SK-N-SH treated with all-trans-retinoic acid at 6 μM for 48 hours (cell line): ENCODE measurements at places on chromosomes 7 and 10.

DNA sequence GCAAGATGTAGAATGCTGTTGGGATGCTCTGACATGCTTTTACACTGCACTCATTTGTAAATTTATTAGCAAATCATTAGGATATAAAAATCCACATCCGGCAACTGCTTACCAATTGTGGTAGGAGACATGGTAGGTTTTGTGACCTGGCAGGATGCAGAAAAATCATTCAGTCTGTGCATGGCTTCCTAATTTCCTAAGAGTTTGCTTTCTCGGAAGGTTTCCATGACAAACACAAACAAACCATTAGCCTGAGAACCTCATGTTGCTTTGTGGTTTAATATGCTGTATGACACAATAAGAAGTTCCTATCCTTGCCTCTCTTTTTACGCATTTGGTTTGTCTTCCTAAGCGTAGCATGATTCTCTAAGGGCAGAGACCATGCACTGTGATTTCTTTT, 14.7 kb upstream of the LMBR1 start:
- no peak for ATAC-seq

GRCh38 chr7:103918631-103919271, 70.7 kb downstream of the RELN start:
- ATAC-seq: no peak

- no peak for ATAC-seq
These were observed 222.2 kb upstream of the CXCL12 start for GRCh38 chr10:44607116-44607515.

DNA sequence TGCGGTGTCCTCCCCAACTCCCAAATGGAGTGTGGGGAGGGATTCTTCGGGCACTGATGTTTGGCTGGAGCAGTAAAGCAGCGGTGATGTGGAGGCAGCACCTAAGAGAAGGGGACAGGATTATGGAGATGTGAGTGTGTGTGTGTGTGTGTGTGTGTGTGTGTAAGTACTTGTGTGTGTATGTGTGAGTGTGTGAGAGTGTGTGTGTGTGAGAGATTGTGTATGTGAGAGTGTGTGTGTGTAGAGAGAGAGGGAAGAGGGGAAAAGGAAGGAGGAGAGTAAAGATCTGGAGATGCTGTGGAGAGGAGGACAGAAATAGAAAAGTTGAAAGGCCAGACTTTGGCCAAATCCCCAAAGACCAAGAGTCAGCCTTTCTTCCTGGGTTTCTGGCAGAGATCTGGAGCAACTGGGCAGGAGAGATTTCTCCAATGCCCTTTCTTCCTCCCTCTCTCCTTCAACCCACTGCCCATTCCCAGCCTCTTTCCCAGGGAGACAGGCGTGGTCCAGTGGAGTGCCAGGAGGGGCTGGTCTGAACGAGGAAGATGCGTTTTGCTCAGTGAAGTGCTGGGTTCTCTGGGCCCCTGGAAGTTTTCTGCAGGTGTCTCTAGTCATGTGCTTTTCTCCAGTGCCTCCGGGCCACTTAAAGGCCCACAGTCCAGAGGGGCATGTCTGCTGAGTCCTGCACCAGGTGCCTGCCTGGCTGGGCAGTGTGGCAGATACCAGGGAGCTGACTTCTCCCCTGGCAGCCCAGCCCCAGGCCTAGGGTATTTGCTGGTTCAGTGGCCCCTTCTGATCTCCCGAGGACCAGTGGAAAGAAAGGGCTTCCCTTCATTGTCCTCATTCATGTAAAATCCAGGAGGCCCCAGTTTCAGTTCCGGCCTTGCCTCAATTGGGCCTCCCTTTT, 60.5 kb downstream of the HK1 start:
- peak; percentile 20; the same call in 2 of the 3 replicates for ATAC-seq

GRCh38 chr10:78413076-78414055, 379.7 kb downstream of the RPS24 start:
- no peak for ATAC-seq

DNA sequence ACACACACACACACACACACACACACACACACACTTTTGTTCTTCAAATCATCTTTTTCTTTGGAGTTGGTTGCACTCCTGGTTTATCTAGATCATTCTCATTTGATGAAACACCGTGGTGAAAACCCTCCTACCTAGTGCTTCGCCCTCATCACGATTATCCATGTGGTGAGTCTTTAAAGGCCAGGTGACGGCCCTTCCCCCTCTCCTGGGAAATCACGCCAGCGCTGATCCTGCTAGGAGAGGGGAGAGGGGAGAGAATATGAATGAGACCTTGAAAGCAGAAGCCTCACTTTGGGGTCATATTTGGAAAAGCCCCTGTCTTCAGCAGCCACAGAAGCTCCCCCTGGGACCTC, 103.9 kb upstream of the LRRC4 start:
- no peak for ATAC-seq

DNA sequence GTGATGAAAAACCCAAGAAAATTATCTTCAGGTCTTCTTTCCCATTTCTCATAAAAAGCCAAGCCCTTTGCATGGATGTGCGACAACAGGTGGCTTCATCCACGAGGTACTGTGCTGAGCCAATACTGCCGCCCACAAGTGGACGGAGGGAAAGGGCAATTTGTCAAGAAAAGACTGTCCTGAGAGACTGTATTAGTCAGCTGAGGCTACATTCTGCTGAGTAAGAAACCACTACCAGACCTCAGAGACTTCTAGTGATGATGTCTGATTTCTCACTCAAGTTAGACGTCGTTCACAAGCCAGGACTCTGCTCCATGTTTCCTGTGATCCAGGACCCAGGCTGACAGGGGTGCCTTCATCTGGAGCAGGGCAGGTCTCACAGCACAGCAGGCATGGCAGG, 171.5 kb upstream of the CDCA7L start:
- no peak for ATAC-seq

DNA sequence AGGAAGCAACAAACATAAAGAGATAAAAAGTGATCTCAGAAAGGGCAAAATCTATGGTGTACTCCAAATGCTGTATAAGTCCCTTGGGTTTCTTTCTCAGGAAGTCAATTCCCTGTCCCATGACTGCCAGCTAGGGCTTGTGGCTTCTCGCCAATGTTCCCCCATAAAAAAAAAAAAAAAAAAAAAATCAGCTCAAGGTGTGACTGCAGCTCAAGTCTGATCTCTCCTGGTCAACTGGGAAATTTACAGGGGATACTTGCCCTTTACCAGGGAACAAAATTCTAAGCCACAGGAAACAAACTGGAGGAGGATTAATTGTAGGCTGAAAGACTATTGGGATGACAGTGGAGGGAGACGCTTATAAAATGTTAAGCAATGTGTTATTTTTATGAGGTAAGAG, 76.0 kb downstream of the PCGF5 start:
- ATAC-seq: no peak

DNA sequence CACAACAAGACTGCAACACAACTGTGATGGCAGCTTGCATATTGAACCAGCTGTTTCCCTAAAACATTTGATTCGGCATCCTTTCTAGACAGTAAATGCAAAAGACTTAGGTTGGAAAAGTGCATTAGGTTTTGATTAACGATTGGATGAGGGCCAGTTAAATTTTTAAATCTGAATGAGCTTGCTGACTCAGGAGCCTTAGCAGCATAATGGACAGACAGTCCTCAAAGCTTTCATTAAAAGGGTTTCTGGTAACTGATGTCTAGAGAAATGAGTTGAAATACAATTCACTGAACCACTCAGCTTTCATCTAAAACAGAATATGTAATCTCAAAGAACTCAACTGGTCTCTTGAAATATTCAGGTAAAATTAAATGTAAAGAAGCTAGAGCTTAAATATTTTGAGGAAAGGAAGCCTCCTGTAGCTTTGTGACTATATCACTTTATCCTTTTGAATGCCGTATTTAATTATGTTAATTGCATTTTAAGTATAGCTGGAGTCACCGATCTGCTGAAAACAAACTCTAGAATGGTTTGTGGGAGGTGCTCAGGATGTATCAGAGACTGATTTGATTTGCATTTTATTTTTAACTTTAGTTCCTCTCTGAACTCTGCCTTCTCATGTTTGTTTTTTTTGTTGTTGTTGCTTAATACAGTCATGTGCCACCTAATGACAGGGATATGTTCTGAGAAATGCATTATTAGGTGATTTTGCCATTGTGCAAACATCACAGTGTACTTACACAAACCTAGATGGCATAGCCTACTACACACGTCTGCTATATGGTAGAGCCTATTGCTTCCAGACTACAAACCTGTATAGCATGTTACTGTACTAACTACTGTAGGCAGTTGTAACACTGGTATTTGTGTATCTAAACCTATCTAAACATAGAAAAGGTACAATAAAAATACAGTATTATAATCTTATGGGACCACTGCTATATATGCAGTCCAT, 29.2 kb upstream of the ATRNL1 start:
- ATAC-seq: peak; percentile 89

DNA sequence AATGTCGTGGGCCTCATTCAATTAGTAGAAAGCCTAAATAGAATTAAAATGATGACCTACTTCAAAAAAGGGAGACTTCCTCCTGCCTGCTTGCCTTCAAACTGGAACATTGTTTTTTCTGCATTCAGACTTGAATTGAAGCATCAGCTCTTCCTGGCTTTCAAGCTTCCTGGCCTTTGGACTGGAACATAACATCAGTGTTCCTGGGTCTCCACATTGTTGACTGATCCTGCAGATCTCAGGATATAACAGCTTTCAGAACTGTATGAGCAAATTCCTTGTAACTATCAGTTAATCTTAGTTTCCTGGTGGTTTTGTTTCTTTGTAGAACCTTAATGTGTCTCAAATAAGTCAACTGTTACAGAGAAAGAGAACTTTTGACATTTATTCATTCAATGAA, 18.6 kb downstream of the MAGI2 start:
- ATAC-seq: peak; percentile 55; the same call in 2 of the 3 replicates

- no peak for ATAC-seq
These were observed 166.2 kb downstream of the FAM107B start for GRCh38 chr10:14608381-14609001.

DNA sequence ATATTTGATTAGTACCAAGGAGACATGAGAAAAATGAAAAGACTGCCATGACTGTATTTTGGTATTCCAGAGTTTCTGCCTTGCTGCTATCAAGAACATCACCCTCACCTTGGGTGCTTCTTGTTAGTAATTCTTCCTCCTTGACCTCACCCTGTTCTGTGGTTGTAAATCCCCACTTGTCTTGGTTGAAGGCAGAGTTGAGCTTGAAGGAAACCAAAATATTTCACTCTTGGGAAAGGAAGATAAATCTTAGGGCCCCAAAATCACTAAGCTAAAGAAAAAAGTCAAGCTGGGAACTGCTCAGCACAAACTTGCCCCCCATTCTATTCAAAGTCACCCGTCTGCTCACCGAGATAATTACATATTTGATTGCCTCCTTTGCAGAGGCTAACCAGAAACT, 20.6 kb upstream of the AKR1C3 start:
- no peak for ATAC-seq

- no peak for ATAC-seq
These were observed 3.1 kb upstream of the MACC1 start for GRCh38 chr7:20220293-20220761.

DNA sequence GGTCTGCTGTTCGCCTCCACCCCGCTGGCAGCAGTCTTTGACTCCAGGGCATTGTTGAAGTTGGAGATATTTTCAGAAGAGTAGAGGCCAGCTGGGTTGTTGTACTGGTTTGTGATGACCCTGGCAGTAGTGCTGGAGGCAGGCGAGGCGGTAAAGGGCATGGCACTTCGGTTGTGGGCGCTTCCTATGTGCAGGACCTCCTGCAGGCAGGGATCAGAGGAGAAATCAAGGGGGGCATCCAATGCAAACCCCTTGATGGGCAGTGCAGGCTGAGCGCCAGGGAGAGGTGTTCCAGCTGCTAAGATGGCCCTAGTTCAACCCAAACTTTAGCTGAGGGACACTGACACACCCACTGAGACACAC, 27.0 kb downstream of the PDLIM1 start:
- no peak for ATAC-seq

- ATAC-seq: no peak
These were observed 514.2 kb downstream of the ARL4A start for GRCh38 chr7:13201628-13202027.

- no peak for ATAC-seq
These were observed 158.2 kb downstream of the CELF2 start for GRCh38 chr10:11175823-11176243.
